ENCODE measurements at places on chromosomes 4 and X.

DNA sequence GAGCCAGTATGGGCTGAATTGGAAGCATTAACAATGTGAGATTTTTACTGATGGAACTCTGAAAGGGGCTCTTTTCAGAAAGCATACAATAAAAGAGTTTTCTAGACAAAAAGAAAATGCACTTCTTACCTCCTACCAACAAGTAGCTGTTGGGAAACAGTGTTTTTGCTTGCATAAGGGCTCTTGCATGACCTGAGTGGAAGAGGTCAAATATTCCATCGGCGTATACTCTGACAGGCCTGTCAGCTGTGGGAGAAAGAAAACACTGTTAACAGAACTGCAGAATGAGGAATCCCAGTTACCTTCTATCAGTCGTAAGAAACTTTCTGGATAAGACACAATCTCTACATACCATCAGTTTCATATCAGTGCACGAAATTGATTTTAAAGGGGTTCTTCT lies 39.5 kb downstream of the PCYT1B start:
- no peaks in the 10 kb centered on the region for H3K4me1 ChIP-seq
- H3K4me3 ChIP-seq: no peak overlapping the region
- no peaks in the 10 kb centered on the region for H3K36me3 ChIP-seq
- no peak for DNase-seq
- H3K27me3 ChIP-seq: no peaks in the 10 kb centered on the region
- no peak overlapping the region for H3K27ac ChIP-seq

DNA sequence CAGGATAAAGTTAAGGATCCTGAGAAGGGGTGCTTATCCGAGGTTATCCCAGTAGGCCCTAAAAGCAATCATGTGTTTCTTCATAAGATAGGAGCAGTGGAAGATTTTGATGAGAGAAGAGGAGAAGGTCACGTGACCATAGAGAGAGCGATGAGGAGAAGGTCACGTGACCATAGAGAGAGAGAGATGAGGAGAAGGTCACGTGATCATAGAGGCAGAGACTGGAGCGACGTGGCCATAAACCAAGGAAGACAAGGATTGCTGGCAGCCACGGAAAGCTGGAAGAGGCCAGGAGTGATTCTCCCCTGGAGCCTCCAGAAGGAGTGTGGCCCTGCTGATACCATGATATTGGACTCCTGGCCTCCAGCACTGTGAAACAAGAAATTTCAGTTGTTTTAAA lies 38.4 kb upstream of the ZNF518B start:
- H3K27me3 ChIP-seq: peaks cover 13% of the 10 kb centered on the region
- no peak for DNase-seq
- peaks cover 13% of the 10 kb centered on the region for H3K4me1 ChIP-seq
- H3K36me3 ChIP-seq: no peaks in the 10 kb centered on the region
- peak overlapping the region; percentile 31 for H3K4me3 ChIP-seq

DNA sequence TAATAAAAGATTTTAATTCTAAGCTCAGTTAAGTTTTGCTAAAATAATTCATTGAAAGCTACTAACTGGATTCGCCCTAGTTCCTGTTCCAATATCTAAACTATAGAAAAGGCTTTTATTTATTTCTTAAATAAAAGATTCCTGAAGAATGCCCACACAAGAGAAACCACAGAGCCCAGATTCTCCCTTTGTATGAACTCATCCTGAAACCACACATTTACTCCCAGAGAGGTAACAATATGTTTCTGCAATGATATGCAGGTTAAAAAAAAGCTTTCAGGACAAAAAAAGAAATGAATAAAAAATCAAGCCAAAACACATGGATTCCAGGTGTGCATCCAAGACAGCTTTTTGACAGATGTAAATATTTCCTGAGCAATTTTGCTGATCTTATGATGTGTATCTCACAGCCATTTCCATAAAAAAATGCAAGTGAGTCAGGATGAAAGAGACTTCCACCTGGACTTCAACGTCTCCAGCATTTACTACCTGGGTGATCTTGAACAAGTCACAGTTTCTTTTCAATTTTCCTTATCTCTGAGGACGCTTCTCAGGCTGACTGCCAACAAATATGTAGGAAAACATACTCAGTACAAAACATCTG lies 234.4 kb upstream of the FAT1 start:
- H3K27ac ChIP-seq: no peak overlapping the region
- DNase-seq: no peak
- no peak overlapping the region for H3K4me3 ChIP-seq
- no peaks in the 10 kb centered on the region for H3K27me3 ChIP-seq
- no peaks in the 10 kb centered on the region for H3K36me3 ChIP-seq
- no peaks in the 10 kb centered on the region for H3K4me1 ChIP-seq

DNA sequence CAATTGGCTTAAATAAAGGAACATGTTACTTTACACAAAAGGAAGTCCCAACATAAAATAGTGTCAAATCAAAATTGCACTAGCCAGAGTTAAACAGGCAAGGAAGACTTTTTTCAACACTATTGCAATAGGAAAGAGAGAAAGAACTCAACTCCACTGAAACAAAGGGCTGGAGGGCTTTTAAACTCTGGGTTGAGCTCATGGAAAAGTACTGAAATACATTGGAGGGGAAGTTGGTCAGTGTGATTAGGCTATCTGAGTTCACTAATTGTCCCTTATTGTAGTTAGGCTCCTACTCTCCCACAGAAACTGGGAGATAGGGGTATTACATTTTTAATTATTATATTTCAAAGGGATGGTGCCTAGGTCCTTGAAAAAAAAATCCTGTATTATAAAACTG lies 491.2 kb upstream of the LCORL start:
- no peak overlapping the region for H3K27ac ChIP-seq
- no peaks in the 10 kb centered on the region for H3K27me3 ChIP-seq
- H3K4me1 ChIP-seq: no peaks in the 10 kb centered on the region
- no peaks in the 10 kb centered on the region for H3K36me3 ChIP-seq
- no peak for DNase-seq
- no peak overlapping the region for H3K4me3 ChIP-seq

GRCh38 chr4:152032722-152033131 lies 271.9 kb upstream of the GATB start:
- no peak overlapping the region for H3K27ac ChIP-seq
- H3K27me3 ChIP-seq: no peaks in the 10 kb centered on the region
- H3K36me3 ChIP-seq: no peaks in the 10 kb centered on the region

GRCh38 chrX:130084631-130085237 lies 25.6 kb downstream of the ELF4 start:
- H3K36me3 ChIP-seq: no peaks in the 10 kb centered on the region
- H3K27ac ChIP-seq: no peak overlapping the region
- peaks cover 3% of the 10 kb centered on the region for H3K4me1 ChIP-seq
- H3K4me3 ChIP-seq: no peak overlapping the region

- H3K27ac ChIP-seq: no peak overlapping the region
- H3K4me1 ChIP-seq: no peaks in the 10 kb centered on the region
- H3K36me3 ChIP-seq: no peaks in the 10 kb centered on the region
- no peaks in the 10 kb centered on the region for H3K27me3 ChIP-seq
- DNase-seq: no peak
Observed at GRCh38 chr4:88879991-88880390, 177.0 kb downstream of the FAM13A start.

DNA sequence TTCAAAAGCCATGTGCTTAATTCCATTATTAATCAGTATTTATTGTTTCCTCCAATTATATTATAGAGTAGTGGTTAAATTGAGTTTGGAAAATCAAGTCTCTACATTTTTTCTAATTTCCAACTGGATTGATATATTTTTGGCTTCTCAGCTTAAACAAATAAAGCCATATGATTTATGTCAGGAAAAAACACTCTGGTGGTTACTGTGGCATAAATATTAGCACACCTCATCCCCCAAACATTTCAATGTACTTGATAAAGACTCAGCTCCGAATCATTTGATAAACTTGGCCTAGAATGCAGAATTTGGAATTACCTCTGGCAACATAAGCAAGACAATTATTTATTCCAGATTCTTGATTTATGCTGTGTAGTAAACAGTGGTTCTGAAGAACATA lies 2313.8 kb downstream of the ARAP2 start:
- no peaks in the 10 kb centered on the region for H3K4me1 ChIP-seq
- no peak overlapping the region for H3K27ac ChIP-seq
- H3K27me3 ChIP-seq: no peaks in the 10 kb centered on the region

DNA sequence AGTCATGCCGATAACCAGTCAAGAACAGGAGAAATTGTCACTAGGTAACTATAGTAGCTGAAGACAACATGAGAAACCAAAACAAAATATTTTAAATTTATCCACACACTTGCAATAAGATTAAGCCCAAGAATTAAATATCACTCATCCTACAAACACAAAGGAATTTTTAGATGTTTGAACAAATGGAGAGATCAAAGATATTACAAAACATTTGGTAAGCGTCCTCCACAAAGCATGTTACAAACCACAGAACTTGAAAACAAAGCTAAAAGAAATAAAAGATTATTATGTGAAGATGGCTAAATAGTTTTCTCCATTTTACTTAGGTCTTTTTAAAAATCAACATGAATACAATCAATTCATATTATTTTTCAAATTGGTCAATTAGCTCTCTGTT lies 631.9 kb upstream of the INTU start:
- H3K27ac ChIP-seq: no peak overlapping the region
- DNase-seq: no peak
- no peaks in the 10 kb centered on the region for H3K4me1 ChIP-seq
- no peak overlapping the region for H3K4me3 ChIP-seq
- H3K36me3 ChIP-seq: no peaks in the 10 kb centered on the region

DNA sequence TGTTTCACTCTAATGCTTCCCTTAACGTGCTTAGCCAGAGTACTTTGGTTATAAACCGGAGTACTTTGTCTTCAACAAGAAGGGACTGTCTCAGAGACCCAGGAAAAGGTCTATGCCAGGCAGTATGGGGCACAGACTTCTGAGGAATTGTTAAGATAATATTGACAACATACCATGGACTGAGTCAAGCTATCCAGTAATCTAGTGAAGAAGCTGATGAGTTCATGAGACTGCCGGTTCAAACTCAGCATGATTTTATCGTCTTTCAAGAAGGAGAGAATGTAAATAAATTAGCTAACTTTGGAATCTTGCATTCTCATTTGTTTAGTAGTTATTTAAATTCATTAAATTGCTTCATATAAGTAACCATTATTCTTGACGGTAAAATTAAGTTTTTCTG lies 546.1 kb downstream of the PPP4R3C start:
- no peak for DNase-seq
- H3K27me3 ChIP-seq: no peaks in the 10 kb centered on the region
- H3K27ac ChIP-seq: no peak overlapping the region
- H3K36me3 ChIP-seq: no peaks in the 10 kb centered on the region
- no peaks in the 10 kb centered on the region for H3K4me1 ChIP-seq

DNA sequence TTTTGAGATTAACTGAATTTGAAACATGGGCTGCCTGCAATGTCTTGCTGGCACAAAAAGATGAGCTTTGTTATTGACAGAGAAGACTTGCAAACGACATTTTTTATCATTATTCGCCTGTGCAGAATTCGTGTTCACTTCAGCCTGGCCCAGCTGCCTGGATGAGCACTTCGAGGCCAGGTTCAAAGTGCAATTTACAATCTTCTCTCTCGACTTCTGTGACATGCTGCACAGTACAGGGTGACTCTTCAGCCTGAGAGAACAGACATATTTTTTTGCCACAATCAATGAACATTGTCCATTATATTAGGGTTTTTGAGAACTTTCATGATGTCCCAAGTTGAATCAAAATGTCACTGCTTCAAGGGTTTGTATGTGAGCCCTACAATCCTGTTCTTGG lies 616.5 kb downstream of the SMARCA1 start:
- no peak for DNase-seq
- no peaks in the 10 kb centered on the region for H3K36me3 ChIP-seq
- H3K27me3 ChIP-seq: no peaks in the 10 kb centered on the region

DNA sequence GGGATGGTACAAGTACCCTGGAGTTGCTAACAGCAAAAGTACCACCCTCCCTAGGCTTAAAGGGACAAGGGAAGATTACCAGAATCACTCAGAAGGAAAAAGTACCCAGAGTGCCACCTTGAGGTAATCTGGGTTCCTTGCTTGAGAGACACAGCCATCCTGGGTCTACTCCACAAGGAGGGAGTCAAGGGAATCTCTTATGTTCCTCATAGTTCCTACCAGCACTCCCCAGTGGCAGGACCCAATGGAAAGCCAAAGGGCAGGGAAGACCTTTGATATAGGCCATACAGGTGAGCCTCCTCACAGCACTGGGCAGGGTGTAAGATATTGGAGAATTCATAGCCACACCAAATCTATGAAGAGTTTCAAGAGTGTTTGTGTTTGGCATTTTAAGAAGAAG lies 5.7 kb downstream of the IL2 start:
- H3K4me1 ChIP-seq: no peaks in the 10 kb centered on the region
- H3K4me3 ChIP-seq: no peak overlapping the region
- H3K36me3 ChIP-seq: no peaks in the 10 kb centered on the region
- no peaks in the 10 kb centered on the region for H3K27me3 ChIP-seq
- no peak overlapping the region for H3K27ac ChIP-seq
- DNase-seq: peak; percentile 23

DNA sequence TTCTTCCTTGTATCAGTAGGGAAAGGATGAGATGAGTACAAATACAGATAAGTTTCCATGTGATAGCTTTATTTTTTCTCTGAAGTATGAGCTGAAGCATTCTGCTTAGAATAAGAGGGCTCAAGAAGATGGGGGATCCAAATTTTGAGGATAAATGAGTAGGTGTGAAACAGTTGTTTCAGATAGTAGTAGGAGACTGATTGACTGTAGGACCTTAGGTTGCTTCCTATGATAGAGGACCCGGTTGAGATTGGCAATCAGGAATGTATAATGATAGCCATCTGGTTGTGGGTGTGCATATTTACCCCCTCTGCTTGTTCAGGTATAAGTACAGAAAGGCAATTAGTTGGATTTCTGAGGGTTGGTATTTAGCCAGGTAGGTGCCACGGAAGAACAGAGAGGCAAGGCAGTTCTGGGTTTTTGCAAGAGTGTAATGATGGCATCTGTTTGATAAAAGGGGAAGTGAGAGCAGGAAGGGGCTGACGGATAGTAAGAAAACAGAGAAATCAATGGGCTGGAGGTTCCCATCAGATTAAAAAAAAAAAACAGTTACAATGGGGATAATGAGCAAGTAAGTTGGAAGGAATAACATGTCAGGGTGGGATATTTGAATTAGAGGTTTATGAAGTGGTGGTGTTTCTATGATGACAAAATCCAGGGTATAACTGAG lies 13.7 kb downstream of the OCRL start:
- no peaks in the 10 kb centered on the region for H3K4me1 ChIP-seq
- DNase-seq: no peak
- H3K4me3 ChIP-seq: no peak overlapping the region
- no peaks in the 10 kb centered on the region for H3K27me3 ChIP-seq
- H3K27ac ChIP-seq: no peak overlapping the region

DNA sequence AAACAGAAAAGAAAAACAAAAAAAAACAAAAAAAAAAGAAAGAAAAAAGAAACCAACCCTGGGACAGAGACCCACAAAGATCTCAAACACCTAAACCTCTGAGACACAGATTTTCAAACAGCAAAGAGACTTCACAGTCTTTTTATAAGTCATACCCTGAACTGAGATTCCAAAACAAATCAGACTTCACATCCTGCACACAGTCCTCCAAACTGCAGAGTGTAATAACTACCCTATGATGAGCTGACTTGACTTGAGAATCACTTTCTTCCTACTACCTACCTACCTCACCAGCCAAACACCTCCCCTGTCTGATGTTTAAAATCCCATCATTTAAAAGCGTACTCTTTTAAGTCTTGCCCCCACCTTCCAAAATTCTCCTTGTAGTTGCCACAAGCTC lies 25.2 kb upstream of the GLOD5 start:
- H3K27me3 ChIP-seq: no peaks in the 10 kb centered on the region
- no peak for DNase-seq
- H3K36me3 ChIP-seq: no peaks in the 10 kb centered on the region
- no peak overlapping the region for H3K4me3 ChIP-seq
